BJ (cell line): ENCODE measurements at places on chromosomes 11 and 22.

GRCh38 chr22:33555814-33556522 is 364.3 kb downstream of the LARGE1 start:
- DNase-seq: no peak

GRCh38 chr22:26711205-26711963 is 54.0 kb downstream of the MIAT start:
- no peak for DNase-seq

DNA sequence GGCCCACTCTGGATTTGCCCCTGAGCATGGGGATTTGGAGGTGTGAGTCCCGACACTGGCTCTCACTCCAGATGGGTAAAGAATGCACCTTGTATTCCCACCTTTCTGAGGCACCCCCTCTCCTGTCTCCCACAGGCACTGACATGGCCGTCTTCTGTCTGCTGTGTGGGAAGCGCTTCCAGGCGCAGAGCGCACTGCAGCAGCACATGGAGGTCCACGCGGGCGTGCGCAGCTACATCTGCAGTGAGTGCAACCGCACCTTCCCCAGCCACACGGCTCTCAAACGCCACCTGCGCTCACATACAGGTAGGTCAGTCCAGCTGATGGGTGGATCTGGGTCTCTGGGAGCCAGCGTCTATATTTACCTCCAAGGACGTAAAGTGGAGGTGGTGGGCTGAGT is 54.2 kb upstream of the NNMT start:
- DNase-seq: no peak

GRCh38 chr11:45400591-45400990 is 114.5 kb upstream of the SYT13 start:
- DNase-seq: peak; percentile 32

- DNase-seq: no peak
Measured at GRCh38 chr11:126192361-126192760, 19.1 kb downstream of the RPUSD4 start.
